ENCODE measurements at places on chromosomes 13 and 19.

GRCh38 chr13:49641801-49642291, 13.5 kb downstream of the ARL11 start:
- DNase-seq: no peak

DNA sequence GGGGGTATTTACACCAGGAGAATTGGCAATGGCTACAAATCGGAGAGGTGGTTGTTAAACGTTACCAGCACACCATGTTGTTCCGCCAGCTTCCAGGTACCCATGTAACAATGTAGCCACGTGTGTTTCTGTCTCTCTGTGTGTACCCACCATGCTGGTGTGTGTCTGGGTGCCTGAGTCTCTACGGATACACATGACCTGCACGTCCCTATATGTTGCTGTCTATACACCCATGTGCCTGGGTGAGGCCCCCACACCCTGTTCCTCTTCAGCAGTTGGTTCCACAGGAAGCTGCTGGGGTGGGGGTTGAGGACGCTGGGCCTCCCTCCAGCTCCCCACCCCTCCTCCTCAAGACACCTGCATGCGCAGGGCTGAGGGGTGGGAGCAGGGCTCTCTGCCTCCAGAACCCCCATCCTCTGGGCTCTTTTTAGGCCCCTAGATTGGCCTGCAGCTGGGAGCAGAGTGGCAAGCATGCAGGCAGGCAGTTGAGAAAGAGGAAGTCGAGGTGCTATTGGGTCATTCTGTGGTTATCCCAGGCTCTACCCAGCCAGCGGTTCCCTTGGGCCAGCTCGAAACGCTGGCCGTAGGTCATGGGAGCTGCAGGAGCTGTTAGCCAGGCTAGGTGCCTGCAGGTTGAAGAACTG, at the start of gene ARHGEF18:
ARHGEF18 (plus strand) TSS at position 351 of the 644 bp plus-strand sequence. CDS start 13,954 bp downstream, outside the sequence.
- DNase-seq: no peak

DNA sequence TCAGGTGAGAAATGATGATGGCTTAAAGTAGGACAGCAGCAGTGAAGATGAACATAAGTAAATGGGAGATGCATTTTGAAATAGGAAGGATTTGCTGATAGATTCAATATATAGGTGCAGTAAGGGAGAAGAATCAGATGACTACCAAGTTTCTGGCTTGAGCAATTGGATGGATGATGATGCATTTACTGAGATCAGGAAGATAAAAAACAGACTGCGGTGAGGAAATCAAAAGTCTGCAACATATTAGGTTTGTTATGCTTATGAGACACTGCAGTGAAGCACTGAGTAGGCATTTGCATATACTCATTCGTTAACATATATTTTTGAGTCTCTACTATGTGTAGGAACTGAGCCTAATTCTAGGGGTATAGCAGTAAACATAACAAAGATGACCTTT, 184.2 kb downstream of the LACC1 start:
- DNase-seq: no peak

DNA sequence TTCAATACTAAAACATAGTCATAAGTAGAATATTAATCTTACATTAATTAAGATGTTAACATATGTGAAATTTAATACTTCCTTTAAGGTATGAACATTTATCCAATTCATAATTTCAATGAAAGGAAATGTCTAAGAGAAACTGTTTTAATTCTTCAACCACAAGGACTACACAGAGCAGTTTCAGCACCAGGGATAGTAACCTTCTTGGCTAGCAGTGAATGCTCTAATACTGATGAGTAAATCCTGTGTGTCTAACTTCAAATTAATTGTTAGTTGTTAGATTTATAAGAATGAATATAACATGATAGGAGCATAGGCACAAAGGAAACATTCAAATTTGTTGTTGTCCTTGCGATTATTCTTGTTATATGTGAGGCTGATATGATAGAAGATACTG, 15.6 kb upstream of the NBEA start:
- no peak for DNase-seq

DNA sequence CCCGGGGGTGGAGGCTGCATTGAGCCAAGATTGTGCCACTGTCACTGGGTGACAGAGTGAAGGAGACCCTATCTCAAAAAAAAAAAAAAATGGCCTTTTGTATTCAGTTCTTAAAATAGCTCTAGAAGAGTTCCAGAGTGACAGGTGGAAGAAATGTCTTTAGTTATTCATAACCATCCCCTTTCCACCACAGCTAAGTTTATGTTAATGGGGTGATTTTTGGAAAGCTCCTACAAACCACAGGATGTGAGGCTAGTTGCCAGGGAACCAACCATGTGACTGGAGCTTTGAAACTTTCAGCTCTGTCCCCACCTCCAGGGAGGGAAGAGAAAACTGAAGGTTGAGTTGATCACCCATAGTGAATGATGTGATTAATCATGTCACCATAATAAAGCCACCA, 6.9 kb downstream of the ZNF490 start:
- DNase-seq: no peak

GRCh38 chr13:20980430-20980829, 77.9 kb upstream of the XPO4 start:
- DNase-seq: no peak

GRCh38 chr19:19057317-19057716, 6.5 kb upstream of the SLC25A42 start:
- no peak for DNase-seq

DNA sequence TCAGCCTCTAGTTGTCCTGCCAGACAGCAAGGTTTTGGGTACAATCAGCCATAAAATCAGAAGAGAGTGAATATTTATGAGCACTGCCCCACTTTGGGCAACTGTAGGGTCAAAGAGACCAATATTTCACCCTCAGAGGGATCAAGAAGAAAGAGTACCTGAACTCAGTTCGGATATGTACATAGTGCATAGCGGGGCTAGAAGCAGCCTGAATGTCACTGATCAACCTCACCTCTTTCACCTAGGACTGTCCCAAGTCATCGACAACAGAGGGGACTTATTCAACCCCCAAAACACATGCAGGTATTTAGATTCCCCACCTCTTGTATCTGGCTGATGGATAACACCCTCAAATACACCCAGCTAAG, 446.9 kb downstream of the COG6 start:
- DNase-seq: no peak

DNA sequence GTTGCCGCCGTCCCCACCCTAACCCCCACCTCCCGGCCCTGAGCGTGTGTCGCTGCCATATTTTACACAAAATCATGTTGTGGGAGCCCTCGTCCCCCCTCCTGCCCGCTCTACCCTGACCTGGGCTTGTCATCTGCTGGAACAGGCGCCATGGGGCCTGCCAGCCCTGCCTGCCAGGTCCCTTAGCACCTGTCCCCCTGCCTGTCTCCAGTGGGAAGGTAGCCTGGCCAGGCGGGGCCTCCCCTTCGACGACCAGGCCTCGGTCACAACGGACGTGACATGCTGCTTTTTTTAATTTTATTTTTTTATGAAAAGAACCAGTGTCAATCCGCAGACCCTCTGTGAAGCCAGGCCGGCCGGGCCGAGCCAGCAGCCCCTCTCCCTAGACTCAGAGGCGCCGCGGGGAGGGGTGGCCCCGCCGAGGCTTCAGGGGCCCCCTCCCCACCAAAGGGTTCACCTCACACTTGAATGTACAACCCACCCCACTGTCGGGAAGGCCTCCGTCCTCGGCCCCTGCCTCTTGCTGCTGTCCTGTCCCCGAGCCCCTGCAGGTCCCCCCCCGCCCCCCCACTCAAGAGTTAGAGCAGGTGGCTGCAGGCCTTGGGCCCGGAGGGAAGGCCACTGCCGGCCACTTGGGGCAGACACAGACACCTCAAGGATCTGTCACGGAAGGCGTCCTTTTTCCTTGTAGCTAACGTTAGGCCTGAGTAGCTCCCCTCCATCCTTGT, 6.4 kb downstream of the YIPF2 start:
- DNase-seq: no peak

DNA sequence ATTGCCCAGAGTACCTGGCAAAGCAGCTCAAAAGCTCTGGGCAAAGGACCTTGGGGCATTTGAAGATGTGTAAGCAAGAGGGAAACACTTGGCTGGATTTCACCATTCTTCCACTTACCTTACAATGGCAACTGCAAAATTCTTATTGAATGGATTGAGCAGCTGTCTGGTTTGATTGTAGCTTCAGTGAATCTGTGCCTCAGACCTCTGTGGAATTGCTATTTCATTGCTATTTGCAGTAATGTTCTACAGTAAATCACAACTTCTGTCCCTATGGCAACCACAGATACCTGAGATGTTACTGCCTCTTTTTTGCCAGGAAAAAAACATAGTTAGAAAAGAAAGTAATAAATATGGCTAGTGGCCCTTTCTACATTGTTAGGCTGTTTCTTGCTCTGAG, 519.5 kb downstream of the SUCLA2 start:
- no peak for DNase-seq

DNA sequence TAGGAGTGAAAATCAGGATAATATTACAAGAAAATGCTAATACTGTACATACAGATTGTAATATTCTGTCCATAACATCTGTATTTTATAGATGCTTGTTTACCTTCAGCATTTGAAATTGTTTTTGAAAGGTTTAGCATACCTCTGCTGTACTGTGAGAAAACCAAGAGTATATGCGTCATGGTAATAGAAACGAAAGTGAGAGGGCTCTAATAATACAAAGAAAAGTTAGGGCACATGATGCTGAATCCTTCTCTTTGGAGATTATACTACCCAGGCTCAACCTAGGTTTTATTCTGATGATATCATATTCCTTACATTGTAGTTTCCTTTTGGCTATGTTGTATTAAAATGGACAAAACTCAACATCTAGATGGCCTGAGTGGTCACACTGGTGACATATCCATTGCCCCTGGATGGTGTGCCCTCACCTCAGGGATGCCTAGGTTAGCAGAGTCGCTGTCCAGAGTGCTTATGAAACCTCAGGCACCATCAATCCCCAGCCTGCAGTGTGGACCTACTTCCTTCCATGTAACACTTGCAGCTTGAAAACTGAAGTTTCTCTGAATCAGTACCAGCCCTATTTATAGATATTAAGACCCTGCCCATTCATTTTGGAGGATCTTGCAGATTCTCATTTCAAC, 253.7 kb downstream of the KCTD12 start:
- no peak for DNase-seq

DNA sequence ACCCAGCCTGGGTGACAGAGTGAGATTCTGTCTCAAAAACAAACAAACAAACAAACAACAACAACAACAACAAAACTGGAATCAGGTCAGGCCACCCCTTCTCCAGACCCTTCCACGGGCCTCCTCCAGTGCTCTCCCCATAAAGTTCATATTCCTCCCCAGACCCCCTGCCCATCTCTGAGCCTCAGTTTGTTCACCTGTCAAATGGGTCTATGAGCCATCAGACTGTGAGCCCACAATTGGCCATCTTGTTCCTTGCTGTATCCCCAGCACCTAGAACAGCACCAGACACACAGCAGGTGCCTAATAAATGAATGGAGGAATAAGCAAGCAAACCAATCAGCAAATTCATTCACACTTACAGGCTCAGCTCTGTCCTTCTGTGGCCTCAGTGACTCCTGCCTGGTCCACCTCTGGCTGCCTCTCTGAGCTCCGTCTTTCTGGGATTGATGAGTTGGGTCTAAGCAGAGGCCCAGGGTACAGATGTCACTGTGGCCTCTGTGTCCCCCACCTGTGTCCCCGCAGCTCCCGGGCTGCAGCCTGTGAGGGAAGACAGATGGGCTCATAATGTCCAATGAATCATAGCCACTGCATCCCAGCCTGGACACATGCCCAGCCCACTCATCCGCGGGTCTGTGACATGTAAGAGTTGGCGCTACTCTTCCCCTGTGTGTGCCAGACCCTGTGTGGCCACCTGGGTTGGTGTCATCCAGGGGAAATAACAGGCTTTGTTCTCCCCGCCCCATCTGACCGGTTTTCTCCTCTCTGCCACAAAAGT, 19.6 kb upstream of the PTPRS start:
- peak; percentile 44 for DNase-seq

DNA sequence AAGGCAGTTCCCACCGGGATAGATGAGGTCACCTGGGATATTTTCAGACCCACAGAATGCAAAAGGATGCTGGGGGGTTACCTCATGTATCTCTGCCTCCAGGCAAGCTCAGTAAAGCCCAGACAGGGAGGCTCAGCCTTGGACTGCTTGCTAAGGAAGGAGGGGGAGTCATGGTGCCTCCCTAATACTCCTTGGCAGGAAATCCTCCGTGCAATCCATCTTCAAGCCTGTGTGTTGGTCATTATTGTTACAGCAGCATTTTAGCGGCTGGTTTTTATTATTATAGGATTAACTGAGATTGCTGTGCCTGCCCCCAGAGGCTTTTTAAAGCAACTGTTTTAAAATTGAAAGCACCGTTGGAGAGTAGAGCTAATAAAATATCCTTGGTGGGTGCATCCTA, 188.5 kb upstream of the UBL3 start:
- DNase-seq: peak; percentile 14

DNA sequence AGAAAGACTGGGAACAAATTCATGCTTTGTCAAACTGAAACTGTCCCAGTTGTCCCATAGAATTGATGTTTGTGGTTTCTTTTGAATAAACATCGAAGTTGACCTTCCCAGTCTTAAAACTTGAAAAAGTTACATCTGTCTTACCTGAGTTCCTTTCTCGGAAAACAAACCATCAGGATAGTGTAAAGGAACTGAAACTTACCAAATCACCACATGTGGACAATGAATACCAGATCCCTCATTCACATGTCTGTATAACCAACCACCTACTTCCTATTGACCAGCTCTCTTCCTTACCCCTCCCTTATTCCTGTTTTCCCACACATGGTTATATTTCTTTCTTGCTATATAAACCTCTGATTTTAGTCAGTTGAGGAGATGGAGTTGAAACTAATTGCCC, 791.7 kb upstream of the PCDH20 start:
- no peak for DNase-seq

GRCh38 chr13:77492982-77493381, 42.5 kb upstream of the SCEL start:
- peak; percentile 73 for DNase-seq

- DNase-seq: no peak
Measured at GRCh38 chr13:30431269-30431940, 9.1 kb downstream of the UBE2L5 start.

DNA sequence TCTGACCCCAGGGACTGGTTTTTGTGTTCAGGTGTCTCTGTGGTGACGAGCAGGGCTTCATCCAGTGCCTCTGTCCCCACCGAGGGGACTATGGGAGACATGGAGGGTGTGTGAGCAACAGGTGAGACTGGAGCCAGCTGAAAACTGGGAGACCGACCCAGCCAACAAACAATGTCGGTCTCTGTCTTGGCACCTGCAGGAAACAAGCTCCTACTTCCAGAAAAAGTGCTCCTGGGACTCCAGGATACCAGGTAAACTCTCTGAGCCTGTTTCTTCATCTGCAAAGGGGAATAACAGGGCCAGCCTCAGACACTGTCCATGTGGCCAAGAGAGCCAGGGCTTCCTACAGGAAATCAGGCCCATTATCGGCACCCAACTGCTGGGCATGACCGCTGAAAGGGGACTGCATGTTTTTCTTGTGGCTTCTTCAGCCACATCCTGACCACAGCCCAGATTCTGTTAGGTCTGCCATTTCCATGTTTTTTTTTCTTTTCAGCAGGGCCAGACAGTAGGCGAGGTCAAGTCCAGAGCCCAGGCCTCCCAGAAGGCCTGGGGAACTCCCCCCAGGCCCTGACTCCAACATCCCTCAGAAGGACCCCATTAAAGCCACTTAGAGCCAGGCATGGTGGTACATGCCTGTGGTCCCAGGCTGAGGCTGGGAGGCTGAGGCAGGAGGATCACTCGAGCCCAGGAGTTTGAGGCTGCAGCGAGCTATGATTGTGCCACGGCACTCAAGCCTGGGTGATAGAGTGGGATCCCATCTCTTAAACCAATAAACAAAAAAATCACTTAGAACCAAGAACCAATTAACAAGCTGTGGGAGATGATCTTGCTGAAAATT, 836 bp upstream of the BST2 start:
- no peak for DNase-seq

Measured in NCI-H524 (cell line).